ENCODE measurements at places on chromosomes 1 and 21.

DNA sequence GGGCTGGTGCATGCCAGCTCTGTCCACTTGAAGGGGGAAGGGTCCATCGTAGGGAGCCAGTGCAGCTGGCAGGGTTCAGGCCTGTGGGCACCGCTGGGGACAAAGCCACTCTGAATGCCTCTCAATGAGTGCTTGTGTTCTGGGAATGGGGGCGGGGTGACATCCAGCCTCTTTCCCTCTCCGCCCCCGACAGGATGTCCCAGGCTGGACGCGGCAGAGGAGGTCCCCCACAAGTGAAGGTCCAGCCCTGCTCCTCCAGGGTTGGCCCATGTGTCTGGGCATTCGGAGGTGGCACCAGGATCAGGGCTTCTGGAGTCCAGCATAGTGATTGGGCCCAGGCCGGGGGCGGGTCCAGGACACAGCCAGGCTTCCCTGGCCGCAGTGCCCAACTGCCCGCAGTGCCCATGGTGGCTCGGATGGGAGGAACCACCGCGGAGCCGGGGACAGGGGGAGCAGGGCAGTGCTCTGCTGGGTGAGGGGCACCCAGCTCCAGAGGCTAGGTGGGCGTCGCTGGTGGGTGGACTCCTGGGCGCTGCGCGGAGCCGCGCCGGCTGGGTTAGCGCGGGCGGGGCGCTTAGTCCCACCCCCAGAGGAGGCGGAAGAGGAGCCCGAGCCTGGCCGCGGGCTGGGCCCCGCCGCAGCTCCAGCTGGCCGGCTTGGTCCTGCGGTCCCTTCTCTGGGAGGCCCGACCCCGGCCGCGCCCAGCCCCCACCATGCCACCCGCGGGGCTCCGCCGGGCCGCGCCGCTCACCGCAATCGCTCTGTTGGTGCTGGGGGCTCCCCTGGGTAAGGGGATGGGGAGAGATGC is at the start of gene SHISA4:
Gene SHISA4 (plus strand): TSS at position 617 of the 808 bp plus-strand sequence. CDS start 97 bp downstream, at position 714.
- no peak for DNase-seq

DNA sequence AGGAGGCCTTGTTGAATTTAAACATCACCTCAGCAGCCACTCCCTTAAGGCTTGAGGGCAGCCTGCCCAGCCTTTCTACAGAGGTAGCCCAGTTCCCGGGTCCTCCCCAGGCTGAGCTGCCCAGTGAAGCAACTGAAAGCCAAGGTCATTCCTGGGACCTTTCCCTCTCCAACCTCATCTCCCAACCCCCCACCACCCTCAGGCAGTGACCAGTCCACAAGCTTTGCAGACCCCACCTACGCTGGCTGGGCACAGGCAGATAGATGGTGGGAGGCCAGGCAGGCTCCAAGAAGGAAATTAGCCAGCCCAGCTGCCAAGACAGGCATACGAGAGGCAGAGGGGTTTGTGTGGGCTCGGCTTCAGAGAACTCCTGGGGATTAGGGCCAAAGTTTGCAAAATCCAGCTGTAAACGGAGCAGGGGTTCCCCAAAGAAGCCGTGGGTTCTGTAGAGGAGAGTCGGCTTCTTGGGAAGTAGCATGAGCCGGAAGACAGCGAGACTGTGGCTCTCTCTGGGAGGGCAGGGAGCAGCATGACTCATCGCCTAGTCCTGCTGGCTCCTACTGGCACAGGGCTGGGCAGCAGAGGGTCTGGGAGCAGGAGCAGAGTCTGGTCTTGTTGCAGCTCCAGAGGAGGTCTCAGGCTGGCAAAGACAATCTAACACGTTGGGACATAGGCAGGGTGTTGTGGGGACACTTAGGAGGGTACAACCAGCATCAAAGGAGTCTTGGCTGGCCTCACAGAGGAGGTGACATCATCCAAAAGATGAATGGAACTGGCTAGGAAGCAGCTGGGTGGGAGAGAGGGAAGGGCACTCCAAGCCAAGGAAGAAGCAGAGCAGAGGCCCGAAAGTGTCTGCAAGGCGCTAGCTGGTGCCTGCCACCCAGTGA is 2.8 kb upstream of the ZC3H12A start:
- DNase-seq = no peak

DNA sequence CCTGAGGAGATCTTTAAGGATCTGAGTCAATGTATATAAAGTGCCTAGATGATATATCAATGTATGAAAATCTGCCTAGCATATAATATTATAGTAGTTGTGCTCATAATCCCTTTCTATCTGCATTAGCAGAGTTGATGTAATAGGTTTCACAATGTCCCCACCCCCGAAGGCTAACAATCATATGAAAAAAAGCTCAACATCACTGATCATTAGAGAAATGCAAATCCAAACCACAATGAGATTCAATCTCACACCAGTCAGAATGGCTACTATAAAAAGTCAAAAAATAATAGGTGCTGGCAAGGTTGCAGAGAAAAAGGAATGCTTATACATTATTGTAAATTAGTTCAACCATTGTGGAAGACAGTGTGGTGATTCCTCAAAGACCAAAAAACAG is 147.8 kb upstream of the DPT start:
- DNase-seq = no peak

DNA sequence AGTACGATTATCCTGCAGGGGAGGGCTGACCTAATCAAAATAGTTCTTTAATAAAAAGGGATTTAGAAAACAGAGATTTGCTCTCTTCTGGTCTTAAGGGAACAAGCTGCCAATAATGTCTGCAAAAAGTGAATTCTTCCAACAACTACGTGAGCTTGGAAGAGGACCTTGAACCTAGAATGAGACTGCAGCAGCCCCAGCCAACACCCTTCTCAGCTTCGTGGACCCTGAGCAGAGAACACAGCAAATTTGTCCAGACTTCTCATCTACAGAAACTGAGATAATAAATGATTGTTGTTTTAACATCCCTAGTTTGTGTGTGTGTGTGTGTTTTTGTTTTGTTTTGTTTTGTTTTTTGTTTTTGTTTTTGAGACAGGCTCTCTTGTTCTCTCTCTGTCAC is 309.4 kb downstream of the GRIK1 start:
- no peak for DNase-seq

- no peak for DNase-seq
Observed at GRCh38 chr1:92188436-92189255, 29.1 kb upstream of the C1orf146 start.

GRCh38 chr1:10195570-10195969 is 14.8 kb upstream of the KIF1B start:
- DNase-seq = no peak

DNA sequence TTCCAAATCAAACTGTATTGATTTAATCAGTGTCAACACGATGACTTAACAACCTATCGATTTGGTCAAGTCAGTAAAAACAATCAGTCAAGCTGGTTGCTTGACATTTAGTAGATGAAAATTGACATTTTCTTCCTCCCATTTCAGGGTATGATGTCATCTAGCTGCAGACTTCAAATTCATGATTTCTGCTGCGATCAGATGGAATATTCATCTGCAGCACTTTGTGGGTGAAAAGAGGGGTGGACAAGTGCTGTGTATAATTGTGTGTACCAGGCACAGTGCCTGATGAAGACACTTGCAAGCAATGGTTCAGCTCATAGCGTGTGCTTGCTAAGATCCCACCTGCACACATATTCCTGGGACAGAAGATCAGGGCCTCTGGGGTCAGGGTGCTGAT is 479.8 kb downstream of the DISC1 start:
- no peak for DNase-seq

All from stimulated activated CD8-positive, alpha-beta memory T cell treated with anti-CD3 and anti-CD28 coated beads, Interleukin-2, amount 100 ng/mL, for 48 hours (primary cell).